ENCODE measurements at places on chromosomes 4 and X.

DNA sequence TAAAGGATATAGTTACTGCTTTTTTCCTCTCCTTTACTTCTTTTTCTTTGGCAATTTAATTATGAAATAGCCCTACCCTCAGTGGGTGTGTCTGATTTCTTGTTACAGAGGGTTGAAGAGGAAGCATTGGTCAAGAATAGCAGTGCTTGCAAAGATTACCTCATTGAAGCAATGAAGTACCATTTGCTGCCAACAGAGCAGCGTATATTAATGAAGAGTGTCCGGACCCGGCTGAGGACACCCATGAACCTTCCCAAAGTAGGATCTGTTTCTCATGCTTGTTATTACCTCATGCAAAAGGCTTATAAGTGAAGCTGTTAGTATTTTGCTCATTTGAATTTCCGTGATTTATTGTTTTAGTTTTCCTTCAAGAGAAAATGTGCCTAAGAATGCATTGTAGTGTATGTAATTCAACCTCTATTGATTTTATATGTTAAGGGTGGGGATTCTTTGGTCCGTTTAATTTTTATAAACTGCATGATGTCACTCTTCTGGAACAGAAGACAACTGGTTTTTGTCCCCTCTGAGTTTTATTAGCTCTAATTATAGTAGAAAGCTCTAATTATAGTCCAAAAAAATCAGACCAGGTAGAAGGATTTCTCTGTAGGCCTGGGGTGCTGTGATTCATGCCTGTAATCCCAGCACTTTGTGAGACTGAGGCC lies 27.9 kb upstream of the MSMO1 start:
- DNase-seq, result no peak

GRCh38 chrX:139002319-139002718 lies 290.8 kb upstream of the FGF13 start:
- no peak for DNase-seq

DNA sequence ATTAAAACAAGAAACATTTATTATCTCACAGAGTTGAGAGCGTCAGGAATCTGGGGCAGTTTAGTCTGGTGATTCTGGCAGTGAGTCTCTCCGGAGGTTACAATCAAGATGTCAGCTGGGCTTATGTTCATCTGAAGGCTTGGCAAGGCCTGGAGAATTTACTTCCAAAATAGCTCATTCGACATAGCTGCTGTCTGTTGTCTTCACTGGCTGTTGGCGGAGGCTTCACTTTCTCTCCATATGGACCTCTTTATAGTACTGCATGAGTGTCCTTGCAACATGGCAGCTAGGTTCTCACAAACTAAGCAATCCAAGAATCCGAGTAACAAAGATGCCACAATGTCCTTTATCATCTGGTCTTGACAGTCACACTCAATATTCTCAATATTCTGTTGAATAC lies 70.2 kb upstream of the ADGRL3 start:
- no peak for DNase-seq

DNA sequence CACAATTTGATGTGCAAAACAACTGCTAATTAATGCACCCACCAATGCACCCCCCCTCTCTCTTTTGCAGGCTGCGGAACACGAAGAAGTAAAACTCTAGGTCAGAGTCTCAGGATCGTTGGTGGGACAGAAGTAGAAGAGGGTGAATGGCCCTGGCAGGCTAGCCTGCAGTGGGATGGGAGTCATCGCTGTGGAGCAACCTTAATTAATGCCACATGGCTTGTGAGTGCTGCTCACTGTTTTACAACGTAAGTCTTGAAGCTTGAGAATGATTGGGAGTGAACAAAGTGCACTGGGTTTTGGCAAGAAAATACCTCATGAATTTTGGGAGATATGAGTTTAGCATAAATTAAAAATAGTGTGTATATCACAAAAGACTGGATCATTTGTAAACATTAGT lies 28.9 kb downstream of the TMPRSS11E start:
- DNase-seq, result no peak

DNA sequence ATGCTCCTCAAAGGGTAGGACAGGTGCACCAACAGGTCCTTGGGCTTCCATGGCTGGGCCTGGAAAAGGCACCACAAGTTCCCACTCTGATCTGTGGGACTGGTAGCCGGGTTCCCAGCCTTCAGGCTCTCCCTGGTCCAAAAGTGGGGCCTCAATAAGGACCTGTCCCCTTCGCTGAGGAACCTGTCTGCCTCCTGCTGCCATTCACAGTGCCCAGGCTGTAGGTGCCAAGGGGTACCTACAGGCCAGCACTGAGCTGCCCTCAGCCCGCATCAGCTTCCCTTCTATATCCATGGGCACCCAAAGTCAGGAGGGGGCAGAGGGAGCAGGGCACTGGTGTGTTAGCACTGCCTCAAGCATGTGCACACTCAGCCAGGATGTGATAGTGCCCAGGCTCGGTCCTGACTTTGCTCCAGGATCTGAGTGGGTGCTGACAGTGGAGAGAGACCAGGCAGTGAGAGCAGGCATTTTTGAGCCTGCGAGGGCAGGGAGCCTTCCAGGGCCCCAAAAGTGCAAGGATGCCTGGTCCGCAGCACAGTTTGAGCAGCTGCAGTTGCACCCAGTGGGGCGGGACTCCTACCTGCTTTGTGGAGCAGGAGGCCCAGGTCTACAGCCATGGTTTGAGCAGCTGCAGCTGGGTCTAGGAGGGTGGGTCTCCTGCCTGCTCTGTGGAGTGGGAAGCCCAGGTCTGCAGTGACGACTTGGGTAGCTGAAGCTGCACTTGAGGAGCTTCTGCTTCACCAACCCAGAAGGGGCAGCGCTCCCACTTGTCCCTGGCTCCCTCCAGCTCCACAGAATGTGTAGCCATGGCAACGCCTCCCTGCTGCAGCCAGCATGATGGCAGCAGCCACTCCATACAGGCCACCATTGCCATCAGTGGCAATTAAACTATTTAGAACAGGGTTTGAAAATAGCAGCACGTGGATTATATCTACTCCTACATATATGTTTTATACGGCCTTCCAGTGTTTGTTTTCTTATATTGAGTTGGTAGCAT lies 376.4 kb downstream of the KCTD8 start:
- no peak for DNase-seq

DNA sequence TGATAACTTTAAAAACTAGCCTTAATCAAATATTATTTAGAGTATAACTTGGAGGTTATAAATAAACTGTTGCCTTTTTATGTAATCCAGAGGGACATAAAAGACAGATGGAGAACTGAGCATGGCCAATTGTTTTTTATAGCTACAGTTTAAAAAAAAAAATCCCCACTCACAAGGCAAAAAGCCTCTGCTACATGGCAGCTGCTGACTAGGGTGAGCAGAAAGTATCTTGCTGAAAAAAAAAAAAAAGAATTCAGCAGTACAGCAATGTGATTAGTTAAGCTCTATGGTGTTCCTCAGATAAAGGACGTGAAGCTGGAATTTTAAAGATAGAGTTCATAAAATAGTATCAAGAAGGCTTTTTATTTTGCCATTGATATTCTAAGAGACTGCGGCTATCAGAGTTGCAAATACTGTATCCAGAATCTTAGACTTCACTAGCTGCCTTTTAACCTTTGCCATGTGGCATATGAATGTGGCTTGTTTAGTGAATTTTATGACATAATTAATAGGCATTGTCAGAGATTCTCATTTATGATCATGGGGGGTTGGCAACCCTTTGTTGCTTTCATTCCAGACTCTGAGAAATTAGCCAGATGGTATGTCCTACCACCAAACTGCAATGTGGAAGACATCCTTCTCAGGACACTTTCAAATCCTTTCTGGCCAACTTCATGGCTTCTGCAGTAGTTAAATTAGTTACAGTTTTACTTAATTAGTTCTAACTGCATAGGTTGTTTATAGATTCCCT lies 498.0 kb downstream of the STPG2 start:
- DNase-seq, result no peak

- DNase-seq, result no peak
Measured at GRCh38 chrX:150100261-150100660, 162.0 kb upstream of the EOLA2 start.

- no peak for DNase-seq
Measured at GRCh38 chr4:152327606-152328453, 208.1 kb downstream of the FBXW7 start.

DNA sequence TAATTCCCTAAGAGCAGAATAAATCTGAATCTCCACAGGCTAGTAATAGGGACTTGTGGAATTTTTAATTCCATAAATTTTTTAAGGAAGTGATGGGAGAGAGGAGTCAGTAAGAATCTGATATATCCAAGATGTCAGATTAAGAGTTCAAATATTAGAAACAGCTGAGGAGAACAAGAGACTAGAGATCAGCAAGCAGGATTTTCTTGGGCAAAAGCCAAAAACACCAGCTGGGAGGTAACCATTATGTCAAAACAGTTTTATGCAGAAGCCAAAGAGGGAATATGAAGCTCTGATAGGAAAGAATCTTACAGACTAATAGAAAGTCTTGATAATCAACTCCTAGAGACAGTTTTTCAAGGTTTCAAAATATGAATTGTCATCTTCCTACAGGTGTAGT lies 72.2 kb upstream of the RBPJ start:
- DNase-seq, result no peak

DNA sequence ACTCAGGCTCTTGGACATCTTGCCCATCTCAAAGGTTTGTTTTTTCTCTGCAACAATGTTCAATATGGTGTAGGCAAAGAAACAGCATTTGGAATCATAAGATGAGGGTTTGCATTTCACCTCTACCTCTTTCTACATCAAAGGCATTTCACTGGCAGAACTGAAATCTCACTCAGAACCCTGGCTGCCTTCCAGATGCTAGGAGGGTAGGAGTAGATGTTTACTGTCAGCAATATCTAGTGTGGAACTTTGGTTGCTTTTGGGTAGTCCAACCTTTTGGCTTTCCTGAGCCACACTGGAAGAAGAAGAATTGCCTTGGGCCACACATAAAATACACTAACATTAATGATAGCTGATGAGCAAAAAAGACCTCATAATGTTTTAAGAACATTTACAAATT lies 297.0 kb upstream of the KLF3 start:
- DNase-seq, result no peak

DNA sequence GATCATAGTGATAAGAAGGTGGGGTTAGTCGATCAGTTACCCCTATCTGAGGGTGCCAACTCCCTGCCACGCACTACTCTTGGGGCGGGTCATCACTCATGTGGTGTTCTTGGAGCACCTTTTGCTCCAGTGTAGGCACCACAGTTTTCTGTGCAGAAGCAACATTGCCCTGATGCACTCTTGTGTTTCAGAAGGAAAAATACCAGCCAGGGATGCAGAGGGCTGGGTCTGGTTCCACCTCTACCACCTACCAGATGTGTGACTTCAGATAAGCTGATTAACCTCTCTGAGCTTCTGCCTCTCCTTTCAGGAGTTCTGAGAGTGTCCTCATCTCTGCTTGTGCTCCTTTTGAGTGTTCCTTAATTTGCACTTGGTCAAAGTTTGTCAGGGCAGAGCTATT lies 29.9 kb upstream of the PROM1 start:
- DNase-seq, result no peak

GRCh38 chr4:76147454-76148141 lies 599 bp downstream of the NUP54 start:
- no peak for DNase-seq

- no peak for DNase-seq
Measured at GRCh38 chrX:100410901-100411801, 1.1 kb upstream of the PCDH19 start.

GRCh38 chr4:181662383-181662782 lies 580.8 kb upstream of the TENM3 start:
- DNase-seq, result no peak

DNA sequence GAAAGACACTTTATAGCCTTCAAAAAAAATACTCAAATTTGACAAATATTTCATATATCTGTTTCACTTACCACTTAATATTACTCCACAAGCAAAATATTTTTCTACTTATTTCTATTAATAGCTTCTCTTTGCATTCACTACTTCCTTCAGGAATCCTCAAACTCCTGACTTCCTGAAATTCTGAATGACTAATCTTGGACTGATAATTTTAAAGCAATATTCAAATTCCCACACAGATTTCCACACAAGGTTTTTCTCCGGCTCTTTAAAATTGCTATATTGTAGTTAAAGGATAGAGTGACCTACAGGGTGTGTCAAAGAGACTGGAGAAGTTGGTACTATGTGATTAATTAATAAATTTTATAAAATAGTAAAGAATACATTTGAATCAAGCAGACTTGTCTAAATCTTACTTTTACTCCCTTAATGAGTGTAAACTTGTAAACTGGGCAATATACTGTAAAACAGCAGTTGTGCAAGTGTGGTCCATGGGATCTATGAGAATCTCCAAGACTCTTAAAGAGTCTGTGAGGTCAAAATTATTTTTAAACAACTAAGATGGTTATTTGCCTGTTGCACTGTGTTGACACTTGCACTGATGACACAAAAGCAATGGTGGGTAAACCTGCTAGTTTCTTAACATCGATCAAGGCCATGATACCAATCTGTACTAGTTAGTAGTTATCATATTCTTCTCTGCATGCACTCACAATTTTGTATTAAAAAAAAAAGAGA lies 44.5 kb downstream of the ANKRD17 start:
- DNase-seq, result no peak

DNA sequence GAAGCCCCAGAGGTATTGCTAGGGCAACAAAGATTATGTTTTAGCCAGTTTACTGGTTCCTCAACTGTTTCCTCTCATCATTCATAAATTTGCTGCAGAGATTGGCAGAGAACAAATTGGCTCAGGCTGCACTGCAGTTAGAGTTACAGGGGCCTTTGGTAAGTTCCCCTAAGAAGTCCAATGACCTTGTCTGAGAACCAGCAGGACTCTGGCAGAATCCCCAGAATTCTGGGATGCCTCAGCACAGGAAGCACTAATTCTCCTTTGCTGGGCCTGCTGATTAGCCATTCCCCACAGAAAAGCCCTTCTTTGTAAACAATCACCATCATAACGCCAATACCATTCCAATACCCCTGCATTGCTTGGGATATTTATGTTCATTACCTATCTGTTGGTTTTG lies 151.3 kb downstream of the USP46 start:
- DNase-seq, result no peak

DNA sequence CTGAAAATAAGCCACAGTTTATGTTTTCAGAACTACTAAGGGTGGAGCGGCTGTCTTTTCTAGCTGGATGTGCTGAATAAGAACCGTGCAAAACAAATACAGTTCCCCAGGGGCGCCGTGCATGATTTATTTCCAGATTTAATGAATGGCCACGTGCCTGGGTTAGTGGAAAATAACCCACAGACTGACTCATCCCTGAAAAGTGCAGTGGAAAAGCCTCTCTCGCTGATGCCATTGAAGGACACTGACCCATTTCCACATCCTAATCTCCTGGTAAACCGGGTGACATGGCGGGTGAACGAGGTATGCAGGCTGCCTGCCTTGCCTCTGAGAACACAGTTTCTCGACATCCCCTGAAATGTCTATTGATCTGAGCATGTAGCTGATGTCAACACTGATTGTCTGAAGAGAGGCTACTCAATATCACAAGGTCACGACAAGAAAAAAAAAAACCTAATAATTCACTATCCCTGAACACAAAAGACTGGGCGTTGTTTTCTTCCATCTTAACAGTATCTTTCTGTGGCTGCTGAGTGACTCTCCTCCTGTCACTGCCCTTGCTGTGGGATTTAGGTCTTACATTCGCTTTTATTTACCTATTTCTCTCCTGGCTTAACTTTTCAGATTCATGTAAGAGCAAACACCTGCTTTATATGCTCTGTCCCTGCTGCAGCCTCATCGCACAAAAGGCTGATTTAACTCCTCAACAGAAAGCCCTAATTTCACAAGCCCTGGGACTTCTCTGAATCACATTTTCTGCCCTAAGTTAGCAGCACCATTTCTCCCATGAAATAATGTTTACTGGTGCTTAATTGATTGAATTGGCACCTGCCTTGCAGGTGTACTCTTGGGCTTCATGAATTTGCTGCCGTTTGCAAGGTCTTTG lies 76.9 kb upstream of the SCOC start:
- DNase-seq, result no peak

Data from memory B cell (primary cell).